ENCODE measurements at places on chromosomes 16 and 17.

DNA sequence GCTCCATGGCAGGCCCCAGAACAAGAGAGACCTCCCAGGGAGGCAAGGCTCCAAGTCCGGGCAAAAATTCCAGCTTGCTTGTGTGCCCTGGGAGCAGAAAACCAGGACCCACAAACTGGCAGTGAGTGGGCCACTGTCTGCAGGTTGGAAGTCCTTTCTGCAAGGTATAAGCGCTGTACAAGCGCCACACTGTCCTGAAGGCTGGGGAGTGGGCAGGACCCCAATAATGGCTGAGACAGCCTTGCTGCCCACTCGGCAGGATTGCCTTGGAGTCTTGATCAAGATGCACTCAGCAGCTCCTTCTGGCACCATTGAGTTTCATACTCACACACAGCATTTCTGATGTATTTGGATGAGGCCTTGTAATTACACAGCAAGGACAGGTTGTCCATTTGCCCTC, 388.6 kb downstream of the CPPED1 start:
- no peak for DNase-seq

DNA sequence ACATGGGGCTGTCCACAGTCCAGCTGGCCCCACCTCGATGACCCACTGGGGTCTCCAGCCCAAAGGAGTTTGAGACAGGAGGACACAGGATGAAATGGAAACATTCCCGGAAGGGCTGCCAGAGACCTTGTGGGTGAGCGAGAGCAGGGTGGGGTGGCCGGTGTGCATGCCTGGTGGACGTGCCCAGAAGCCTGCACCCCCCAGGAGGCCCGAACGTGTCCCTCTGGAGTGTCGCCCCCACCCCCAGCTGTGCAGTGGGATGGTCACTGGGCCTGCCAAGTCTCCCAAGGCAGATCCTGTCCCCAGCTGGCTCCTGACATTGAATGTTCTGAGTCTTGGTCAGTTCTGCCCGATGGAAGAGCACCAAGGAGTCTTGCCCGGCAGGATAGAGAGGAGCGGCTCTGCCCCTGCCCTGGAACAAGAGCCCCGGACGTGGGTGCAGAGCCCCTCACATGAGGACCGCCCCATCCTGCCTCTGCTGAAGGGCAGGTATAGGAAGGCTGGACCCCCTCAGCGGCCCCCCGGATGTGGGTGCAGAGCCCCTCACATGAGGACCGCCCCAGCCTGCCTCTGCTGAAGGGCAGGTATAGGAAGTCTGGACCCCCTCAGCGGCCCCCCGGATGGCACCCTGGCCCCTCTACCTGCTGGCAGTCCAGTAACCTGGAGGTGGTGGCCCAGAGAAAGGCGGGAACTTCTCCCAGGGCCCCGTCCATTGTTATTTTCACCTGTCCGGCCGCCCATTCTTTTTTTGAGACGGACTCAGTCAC, 3.1 kb upstream of the CAPN15 start:
- DNase-seq = no peak

DNA sequence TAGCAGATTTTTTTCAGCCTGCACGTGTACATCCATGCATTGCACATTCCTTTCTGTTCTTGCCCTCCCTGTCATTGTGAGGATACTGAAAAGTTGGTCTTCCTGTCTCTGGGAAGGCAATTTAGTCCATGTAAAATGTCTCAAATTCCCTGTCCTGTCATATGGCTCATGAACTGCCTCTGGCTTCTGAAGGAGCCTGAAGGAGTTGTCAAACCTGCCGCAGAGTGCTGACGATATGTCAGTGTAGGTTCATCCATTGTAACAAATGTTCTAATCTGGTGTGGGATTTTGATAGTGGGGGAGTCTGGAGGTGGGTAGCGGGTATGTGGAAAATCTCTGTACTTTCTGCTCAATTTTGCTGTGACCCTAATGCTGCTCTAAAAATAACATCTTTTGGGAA, 59.6 kb downstream of the YPEL2 start:
- no peak for DNase-seq

DNA sequence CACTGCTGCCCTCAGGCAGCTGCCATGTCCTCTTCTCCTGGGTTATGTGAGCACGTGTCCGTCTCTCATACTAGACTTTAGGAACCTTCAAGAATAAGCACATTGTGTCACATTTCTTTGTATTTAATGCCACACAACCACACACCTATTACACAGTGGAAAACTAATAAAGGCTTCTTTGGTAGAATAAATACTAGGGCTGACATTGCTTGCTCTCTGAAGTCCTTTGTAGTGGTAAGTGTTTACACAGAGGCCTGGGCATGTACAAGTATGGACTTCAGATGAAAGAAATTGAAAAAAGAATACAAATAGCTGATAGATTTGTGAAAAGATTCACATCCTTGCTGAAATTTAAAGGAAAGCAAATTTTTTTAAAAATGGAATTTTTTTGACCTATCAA, 188.1 kb upstream of the CCL2 start:
- no peak for DNase-seq

DNA sequence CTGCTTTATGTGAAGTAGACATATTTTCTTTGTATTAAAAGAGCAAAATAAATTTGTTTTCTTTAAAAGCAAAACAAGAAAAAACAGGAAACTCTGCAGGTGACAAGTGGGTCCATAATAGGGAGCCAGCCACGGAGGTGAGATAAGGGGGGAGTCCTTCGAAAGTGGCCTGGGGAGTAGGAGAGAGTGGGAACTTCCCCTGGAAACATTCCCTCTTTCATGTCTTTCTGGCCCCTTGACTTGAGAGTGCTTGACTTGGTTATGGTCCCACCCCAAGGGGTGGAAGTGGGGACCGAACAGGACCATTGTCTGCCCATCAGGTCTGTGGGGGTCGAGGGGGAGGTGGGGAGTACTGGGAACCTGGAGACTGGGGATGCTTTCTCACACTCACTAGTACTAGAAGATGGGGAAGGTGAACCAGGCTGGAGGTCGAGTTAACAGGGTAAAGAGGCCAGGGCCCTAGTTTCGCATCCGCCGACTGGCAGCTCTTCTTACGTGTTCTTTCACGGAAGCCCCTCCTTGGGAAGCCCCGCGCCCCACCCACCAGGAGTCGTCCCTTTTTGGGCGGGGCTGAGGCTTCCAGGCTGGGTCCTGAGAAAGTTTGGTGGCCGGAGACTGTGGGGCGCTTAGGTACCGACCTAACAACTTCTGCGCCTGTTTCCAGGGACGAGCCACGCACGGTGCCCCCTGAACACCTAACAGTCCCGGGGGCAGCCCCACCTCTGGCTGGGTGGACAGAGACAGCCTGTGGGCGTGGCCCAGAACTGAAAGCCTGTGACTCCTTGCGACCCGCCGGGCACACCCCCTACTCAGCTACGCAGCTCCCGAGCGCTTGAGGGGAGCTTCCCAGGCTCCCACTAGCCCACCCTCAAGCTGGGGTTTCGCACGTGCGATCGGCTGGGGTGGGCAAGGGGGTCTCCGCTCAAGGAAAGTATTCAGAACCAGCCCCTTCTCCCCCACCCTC, 790 bp downstream of the TRADD start:
- DNase-seq = peak; percentile 79

- no peak for DNase-seq
Measured at GRCh38 chr17:83052241-83052564, 27.2 kb upstream of the METRNL start.

DNA sequence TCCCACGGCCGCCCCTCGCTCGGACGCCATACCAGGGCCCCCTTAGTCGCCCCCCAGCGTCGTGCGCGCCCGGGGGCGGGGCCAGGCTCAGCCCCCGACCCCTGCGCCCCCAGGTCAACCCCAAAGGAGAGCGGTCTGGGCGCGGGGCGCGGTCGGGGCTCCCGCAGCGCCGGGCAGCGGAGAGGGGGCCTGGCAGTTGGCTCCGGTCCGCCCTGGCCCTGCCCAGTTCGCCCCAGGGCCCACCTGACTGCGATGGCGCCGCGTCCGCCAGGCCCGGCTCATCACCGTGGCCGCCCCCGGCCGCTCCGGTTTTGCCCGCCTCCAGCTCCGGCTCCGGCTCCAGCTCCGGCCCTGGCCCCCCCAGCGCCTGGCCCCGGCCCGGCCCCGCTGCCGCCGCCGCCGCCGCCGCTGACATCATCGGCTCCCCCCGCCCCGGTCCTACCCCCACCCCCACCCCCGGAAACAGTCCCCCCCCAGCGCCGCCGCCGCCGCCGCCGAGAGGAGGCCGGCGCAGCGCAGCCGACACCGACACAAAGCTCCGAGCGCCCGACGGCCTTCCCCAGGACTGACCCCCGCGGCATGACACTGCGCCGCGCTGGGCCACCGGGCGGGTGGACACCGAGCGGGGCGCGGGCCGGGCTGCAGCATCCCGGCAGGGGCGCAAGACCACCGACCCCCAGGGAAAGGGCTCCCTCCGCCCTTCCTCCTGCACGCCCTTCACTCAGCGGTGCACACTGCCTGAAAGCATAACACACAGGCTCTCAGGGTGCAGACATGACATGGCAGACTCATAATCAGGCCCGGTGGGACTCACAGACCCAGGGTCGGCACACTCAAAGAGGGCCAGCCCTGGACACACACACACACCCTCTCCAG, at the start of gene ZBTB4:
ZBTB4 (minus strand) TSS at position 419 of the 876 bp plus-strand sequence. CDS start 12,830 bp downstream, outside the sequence.
- peak; percentile 32 for DNase-seq

DNA sequence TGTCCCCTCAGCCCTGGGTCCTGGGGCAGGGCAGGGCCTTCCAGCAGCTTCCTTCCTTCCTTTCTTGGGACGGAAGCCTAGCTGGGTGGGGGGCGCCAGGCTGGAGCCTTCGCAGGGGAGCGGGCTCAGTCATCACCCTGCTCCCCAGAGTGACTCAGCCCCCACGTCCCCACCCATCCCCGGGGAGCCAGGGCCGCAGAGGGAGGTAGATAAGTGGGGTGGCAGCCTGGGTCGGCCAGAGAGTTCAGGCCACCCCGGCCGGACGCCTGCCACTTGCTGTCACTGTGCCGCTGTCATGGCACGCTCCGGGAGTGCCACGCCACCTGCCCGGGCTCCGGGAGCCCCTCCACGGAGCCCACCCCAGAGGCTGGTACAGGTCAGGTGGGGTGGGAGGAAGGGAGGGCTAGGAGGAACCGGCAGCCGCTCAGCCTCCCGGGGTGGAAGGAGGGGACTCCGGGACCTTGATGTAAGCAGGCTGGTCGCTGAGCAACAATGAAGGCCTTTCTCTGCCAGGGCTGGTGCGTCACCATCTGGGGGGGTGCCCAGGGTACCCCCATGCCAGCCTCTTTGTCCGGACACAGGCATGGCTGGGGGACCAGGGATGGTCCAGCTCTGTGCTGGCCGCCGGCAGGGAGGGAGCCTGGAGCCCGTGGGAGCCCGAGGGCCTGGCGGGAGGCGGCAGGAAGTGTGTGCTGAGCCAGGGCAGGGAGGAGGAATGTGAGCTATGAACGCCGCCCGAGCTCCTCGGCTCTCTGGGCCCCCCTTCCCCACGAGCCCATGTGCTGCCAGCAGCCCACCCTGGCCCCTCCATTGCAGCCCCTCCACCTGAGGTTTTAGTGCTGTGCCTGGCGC, 6.6 kb downstream of the NHERF2 start:
- no peak for DNase-seq

- no peak for DNase-seq
Measured at GRCh38 chr17:4807605-4808377, 839 bp downstream of the PLD2 start.

GRCh38 chr17:54967621-54968261, 713 bp downstream of the COX11 start:
- no peak for DNase-seq

All from stimulated activated CD4-positive, alpha-beta T cell treated with anti-CD3 and anti-CD28 coated beads, Interleukin-15, amount 100 ng/mL, for 48 hours (primary cell).